ENCODE measurements at places on chromosomes 2 and 18.

GRCh38 chr18:44556296-44556695 is 124.4 kb upstream of the SETBP1 start:
- DNase-seq = no peak

DNA sequence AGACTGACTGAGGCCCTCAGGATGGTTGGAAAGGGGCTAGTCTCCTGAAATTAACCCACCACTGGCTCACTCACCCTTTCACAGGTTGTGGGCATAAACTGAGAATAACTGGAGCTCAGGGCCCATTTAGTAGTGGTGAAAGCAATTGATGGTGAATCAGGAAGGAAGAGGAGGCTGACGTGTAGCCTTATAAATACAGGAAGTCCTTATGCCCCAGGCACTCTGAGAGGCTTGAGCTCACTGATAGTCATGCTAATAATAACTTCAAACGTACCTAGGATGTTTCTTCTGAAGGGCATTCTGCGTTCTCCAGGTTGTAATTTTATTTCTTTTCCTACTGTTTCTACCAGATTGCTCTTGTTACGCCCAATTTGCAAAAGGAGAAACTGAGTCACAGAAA is 328.4 kb downstream of the CLIP4 start:
- DNase-seq = no peak

DNA sequence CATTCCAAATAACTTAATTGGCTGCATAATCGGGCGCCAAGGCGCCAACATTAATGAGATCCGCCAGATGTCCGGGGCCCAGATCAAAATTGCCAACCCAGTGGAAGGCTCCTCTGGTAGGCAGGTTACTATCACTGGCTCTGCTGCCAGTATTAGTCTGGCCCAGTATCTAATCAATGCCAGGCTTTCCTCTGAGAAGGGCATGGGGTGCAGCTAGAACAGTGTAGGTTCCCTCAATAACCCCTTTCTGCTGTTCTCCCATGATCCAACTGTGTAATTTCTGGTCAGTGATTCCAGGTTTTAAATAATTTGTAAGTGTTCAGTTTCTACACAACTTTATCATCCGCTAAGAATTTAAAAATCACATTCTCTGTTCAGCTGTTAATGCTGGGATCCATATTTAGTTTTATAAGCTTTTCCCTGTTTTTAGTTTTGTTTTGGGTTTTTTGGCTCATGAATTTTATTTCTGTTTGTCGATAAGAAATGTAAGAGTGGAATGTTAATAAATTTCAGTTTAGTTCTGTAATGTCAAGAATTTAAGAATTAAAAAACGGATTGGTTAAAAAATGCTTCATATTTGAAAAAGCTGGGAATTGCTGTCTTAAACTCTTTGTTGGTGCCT is 1.4 kb downstream of the PCBP1 start:
- DNase-seq = no peak

DNA sequence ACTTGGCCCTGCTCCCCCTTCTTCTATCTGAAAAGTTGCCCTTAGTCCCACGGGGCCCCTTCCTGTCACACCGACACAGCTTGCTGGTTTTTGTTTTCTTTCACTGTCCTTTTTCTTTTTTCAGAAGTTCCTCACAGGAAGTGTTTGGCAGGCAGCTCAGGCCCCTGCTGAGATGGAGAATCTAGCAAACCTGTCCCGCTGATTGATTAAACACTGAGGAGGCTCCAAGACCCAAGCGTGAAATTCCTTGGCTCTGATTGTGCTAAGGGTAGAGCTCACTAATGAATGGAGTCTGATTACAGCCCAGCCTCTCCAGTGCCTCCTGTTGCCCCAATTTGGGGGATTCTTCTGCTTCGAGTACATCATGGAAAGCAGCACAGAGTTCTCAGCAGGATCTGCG is 365.9 kb upstream of the MEX3C start:
- no peak for DNase-seq

DNA sequence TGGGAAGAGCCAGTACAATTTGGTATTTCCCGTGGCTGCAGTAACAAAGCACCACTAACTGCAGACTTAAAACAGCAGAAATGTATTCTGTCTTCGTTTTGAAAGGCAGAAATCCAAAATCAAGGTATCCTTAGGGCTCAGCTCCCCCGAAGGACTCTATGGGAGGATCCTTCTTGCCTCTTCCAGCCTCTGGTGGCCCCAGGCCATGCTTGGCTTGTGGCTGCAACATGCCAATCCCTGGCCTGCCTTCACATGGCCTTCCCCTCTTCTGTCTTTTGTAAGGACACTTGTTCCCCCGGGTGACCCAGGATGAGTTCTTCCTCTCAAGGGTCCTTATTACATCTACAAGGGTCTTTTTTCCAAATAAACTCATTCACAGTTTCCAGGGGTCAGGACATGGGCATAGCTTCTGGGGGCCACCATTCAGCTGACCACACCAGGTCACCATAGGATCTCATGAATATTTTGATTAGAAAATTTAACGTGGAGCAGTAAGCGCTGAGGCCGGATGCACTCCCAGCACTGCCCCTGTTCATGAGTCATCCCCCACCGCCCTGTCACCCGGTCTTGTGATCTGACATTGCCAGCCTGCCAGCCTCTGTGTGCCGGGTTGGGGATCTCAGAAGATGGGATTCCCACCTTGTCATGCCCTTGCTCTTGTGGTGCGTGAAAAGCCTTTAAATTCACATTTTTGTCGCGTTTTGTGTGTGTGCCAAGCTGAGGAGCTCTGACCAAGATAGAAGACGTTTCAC is 61.2 kb upstream of the B3GNT7 start:
- no peak for DNase-seq

DNA sequence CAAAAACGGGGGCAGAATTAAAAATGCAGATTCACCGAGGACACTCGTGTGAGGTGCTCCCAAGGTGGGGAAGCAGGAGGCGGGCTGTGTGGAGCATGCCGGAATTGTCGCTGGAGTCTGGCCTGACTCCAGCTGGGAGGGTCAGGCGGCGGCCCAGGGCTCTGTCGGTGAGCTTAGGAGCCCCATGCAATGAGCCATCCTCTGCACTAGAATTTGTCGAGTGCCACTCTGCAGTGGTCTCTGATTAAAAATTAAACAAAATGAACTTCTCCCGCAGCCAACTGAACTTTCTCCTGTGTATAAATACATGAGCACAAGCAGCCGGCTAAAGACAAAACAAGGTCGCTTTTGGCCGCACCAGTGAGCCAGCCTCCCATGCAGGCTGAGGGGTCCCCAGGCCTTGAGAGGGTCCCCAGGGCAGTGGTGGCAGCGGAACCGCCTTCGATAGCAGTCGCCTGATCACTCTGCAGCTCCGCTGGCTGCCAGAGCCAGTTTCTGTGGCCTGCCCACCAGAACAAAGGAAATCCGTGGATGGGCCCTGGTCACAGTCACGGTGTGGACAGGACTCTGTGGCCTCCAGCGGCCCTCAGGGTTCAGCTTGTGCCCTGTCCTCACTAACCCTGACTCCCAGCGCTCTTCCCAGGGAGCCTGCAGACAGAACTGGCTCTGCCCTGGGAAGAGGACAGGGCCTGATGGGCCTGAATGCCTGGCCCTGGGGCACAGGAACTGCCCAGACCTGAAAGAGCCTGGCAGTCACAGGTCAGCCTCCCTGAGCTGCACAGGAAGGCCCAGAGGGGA is 201.3 kb downstream of the EIPR1 start:
- no peak for DNase-seq

- no peak for DNase-seq
Measured at GRCh38 chr18:23689031-23689615, at the start of gene LAMA3. LAMA3 (plus strand) TSS chr18:23689453; CDS start chr18:23689684, 231 bp downstream.

DNA sequence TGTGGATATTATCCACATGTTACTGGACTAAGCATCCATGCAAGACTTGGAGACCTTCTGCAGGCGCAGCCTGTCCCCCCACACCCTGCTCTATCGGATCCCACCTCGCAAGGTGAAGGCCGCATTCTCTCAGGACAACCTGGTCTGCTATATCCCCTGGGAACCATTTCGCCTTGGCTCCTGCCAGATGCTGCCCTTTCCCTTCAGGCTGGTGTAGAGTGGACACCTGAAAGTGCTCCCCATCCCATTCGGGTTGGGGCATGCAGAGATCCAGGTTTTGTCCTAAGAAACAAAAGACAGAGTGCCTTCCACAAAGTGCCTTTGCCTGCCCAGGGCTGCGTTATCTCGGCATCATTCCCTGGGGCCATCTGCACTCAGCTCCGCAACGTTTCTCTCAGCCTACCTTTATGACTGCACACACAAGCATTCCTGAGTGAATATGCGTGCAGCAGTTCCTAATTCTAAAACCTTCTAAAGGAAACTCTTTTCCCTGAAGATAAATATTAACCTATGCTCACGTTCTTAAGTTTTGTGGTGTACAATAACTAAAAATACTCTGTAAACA is 20.5 kb downstream of the FHL2 start:
- no peak for DNase-seq

GRCh38 chr2:147030966-147031720 is 813.7 kb upstream of the ACVR2A start:
- no peak for DNase-seq

GRCh38 chr2:15662579-15662978 is 70.9 kb downstream of the DDX1 start:
- DNase-seq = no peak

DNA sequence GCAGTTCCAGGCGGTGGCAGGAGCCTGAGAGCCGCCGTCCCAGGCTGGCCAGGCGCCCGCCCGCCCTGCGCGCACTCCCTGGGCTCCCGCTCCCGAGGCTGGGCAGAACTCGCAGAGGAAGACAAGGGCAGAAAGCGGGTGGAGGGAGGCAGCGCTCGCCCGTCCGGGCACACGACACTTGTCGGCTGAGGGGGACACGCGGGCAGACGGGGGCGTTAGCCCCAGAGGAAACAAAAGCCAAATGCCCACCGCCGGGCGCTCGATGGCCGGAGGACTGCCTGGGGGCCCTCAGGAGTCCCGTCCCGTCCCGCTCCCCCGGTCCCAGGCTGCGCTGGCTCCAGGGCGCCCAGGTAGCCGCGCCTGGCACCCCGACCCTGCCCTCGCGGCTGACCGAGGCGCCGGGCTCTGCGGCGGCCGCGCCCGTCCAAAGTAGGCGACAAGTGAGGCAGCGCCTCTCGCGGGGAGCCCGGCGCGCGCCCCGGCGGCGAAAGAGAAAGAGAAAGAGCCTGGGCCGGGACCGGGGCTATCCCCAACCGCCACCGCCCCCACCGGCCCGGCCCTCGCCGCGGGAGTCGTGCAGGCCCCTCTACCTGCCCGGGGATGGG is 491 bp downstream of the L3MBTL4 start:
- no peak for DNase-seq

DNA sequence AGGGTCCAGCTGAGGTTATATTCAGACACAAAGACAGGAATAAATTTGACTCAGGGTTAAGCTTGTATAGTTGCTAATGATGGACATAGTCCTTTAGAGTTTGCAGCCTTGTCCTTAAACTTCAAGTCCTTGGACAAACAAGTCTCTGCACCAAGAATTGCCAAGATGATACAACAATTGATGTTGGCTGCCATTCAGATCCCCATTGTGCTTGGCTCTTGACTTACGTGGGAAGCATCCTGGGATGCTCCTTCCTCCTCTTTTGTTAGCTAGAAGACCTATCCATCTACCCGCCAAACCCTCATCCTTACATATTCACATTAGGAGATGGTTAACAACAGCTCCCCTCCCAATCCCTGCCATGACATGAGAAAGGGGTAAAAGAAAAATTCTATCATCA is 115.6 kb downstream of the RDH14 start:
- no peak for DNase-seq

DNA sequence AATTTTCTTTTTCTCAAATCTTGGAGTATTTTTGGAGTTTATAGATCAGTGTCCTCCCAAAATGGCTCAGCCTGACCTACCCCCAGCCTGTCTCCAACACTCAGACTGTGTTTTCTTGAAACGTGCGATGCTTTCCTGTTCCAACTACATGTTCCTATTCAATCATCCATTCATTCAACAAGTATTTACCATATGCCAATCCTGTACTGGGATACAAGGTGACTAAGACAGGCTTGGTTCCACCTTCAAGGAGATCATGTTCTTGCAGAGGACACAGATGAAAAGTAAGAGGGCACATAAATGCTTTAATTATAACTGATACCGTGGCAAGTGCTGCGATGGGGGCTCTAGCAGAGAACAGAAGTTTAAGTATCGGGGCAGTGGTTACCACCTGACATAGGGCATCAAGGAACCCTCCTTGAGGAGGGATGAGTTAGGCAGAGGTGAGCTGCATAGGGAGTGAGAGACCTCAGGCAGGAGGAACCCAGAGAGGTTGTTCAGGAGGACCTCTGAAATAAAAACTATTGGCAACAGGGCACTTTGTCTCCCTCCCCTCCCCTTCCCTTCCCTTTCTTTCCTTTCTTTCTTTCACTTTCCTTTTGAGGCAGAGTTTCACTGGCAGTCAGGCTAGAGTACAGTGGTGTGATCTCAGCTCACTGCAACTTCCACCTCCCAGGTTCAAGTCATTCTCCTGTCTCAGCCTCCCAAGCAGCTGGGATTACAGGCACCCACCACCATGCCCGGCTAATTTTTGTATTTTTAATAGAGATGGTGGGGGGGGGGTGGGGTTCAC is 469.0 kb downstream of the EPHA4 start:
- DNase-seq = no peak

DNA sequence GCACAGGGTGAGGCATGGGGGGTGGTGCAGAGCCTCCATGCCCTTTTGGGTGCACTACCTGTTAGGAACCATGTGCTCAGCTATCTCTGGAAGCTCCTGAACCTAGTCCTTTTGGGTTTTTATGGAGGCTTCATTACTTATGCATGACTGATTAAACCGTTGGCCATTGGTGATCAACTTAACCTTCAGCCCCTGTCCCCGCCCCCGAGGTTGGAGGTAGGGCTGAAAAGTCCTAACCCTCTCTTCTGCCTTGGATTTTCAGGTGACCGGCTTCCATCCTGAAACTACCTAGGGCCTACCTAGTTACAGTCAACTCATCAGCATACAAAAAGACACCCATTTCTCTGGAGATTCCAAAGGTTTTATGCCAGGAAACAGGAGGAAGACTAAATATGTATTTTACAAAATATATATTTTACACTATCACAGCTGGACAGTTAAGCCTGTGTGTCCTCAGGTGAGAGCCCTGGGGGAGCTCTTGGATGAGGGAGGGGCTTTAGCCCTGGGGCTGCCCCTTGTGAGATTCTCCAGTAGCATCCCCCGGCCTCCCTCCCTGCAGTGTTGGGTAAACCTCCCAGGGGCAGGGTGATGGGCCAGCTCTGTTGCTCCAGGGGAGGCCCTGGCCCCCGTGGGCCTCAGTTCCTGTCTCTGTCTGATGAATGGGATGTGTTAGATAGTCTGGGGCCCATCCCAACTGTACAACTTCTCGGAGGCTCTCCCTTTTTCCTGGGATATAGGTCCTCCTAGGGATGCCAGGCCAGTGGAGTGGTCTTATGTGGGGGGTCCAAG is 24.1 kb downstream of the GLI2 start:
- DNase-seq = no peak

DNA sequence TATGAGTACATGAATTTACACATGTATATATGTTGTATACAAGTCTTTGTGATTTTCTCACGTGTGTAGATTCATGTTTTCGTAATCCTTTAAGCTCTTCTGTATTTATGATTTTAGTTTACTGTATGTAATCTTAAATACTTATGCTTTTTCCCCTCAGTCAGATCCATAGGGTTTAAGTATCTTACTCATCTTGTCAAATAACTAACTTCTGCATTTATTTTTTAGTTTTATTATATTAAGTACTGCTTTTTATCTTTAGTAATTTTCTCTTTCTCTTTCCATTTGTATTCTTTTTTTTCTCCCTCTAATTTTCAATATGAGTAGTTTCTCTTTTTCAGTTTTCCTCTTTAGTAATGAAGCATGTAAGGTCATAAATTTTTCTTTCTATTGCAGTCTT is 179.4 kb downstream of the LCLAT1 start:
- DNase-seq = no peak
